NCI-H69 (cell line): ENCODE measurements at places on chromosomes 11 and 22.

GRCh38 chr11:35602979-35603378 lies 15.3 kb upstream of the FJX1 start:
- DNase-seq = no peak

- peak; percentile 27 for DNase-seq
These were observed 30.1 kb upstream of the TP53I11 start for GRCh38 chr11:44980533-44981427.

DNA sequence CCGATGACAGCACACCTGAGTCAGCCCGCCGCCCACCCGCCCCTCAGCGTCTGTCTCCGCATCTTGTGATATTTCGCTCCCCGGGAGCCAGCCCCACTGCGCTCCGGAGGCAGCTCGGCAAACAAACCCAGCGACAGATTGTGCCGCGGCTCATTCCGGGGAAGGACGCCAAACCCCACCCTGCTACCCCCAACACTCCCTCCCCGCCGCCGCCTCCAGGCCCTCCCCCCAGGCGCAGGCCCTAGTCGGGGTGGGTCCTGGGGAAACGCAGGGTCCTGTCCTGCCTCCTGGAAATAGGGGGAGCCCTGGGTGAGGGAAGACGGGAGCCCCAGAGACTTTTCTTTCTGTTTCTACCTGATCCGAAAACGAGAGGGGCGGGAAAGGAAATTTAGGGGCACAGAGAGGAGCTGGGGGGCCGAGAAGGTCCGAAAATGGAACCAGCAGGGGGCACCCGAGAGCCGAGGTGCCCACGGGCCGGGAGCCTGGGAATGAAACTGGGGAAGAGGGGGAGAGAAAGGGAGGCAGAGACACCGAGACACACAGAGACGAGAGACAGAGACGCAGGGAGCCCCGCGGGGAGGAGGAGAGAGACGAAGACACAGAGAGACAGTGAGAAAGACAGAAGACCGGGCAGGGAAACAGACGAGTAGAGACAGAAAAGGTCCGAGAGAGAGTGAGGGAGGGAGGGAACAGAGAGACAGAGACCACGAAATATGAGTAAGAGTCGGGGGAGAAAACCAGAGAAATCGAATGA lies 1.7 kb upstream of the RTN4RL2 start:
- DNase-seq = peak; percentile 93

GRCh38 chr11:6927030-6927617 lies 898 bp downstream of the ZNF215 start:
- peak; percentile 18 for DNase-seq

DNA sequence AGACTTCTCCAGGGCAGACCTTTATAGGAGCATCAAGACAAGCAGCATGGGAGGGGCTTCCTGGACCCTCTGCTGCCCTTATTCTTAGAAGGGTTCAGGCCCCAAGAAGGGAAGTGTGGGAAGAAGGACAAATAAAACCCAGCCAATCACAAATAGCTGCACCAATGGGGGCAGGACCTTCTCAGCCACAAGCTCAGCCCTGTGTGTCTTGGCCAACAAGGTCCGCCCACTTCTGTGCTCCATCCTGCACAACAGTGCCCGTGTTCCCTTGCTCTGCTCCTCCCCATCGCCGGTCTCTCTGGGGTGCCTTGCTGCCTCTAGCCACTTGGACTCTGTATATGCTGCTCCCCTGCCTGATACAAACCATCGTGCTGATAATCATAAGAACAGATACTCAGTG lies 86.1 kb downstream of the NAT10 start:
- DNase-seq = no peak

- no peak for DNase-seq
These were observed 1.1 kb downstream of the UPB1 start for GRCh38 chr22:24496234-24496633.

- no peak for DNase-seq
These were observed 31.8 kb downstream of the SLCO2B1 start for GRCh38 chr11:75182664-75183063.

DNA sequence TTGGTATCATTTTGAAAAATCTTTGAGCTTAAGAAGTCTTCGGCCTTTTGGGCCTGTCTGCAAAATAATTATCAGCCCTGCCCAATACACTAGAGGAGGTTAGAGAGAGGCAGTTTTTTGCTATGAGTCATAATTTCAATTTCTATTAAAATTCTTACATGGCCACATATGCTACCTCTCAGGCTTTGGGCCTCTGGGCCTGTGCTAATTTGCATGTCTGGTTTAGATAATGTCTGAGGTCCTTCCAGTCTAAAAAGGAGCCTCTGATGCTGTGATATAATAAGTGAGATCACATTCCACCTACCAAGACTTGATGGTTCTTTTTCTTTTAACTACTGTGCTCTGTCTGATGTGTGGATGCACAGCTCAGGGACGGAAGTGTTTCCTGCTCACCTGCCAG lies 70.8 kb downstream of the KCNJ1 start:
- no peak for DNase-seq

DNA sequence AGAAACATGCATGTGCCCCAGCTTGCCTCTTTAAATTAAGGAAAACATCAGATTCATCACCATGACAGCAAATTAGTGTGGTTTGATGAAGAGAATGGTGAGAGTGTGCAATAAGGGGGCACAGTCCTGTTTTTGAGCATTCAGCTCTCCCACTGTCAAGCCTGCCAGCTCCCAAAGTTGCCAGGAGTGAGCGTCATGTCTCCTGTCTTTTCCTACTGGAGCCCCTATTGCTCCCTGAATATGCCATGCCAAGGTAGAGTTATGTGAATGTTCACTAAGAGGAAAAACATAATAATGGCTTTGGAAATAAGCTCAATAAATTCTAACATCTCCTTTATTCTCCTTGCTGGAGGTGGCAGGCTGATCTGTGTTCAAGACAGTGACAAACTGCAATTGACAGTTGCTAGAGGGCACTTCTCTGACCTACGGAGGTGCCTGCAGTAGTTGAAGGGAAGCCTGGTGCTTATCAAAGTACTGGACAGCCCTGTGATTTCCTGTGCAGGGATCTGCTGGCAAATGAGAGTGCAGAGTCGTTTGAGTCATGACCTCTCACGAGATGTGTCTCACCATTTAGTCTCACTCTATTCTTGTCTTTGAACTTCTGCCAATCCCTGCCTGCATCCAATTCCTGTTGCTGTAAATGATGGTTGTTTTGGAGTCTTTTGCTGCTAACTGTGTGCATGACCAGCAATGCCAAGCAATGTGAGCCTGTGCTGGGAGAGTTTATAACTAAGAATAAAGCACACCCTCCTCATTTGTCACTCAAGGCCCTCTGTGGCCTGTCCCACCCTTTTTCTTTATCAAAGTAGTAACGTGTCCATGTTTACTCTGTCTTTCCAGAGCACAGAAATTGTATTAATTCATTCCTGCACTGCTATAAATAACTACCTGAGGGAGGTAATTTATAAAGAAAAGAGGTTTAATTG lies 34.8 kb downstream of the MRGPRX2 start:
- no peak for DNase-seq

GRCh38 chr11:8328231-8328794 lies 64.6 kb upstream of the LMO1 start:
- no peak for DNase-seq

- DNase-seq = no peak
These were observed 2.2 kb downstream of the HTR3A start for GRCh38 chr11:113977071-113977490.

GRCh38 chr11:64049509-64049908 lies 13.8 kb downstream of the FLRT1 start:
- no peak for DNase-seq

DNA sequence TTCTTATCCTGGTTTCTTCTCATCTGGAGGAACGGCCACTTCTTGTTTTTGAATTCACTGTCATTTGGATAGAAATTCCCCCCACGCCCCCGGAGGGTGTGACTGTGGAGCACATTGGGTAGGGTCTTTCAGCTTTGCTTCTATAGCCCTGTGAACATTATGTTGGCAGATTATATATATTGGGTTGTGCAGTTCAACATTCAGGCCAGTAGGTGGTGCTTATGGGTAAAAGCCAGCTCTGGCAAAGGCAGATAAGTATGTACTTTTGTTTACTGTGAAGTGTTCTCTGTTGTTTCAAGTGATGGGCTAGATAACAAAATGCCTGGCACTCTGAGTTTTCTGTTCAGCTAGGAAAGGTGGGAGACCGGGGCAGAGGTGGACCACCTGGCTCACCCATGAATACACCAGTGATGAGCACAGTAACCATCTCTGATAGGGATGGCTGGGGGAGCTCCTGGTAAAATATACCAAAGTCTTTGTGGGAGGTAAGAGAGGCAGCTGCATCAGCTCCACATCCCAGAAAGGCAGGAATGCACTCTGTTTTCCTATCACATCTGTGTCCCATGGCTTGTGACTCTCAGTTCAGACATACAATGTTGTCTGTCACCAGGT lies 1348.2 kb upstream of the RAG2 start:
- peak; percentile 54 for DNase-seq

GRCh38 chr11:25408146-25408545 lies 911.3 kb downstream of the LUZP2 start:
- no peak for DNase-seq

- DNase-seq = no peak
These were observed 40.6 kb downstream of the RELT start for GRCh38 chr11:73416786-73417185.

DNA sequence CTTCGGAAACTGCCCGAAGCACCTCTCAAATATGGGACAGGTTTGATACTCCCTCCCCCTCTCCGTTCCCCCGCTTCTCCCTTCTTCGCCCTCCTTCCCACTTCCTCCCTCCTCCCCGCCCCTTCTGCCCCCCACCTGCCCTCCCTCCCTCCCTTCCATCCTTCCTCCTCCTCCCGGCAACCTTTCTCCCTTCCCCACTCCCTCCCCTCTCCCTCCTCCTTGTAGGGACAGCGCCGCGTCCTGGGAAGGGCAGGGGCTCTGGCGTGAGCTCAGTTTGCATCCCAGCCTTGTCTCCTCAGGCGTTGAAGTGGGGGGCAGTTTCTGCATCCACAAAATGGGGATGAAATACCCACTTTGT lies 6.1 kb upstream of the NFAM1 start:
- peak; percentile 95 for DNase-seq

- no peak for DNase-seq
These were observed 102.8 kb downstream of the MPPED1 start for GRCh38 chr22:43514476-43515157.

- DNase-seq = peak; percentile 79
These were observed 27.8 kb upstream of the ZNRF3 start for GRCh38 chr22:28855355-28856094.

DNA sequence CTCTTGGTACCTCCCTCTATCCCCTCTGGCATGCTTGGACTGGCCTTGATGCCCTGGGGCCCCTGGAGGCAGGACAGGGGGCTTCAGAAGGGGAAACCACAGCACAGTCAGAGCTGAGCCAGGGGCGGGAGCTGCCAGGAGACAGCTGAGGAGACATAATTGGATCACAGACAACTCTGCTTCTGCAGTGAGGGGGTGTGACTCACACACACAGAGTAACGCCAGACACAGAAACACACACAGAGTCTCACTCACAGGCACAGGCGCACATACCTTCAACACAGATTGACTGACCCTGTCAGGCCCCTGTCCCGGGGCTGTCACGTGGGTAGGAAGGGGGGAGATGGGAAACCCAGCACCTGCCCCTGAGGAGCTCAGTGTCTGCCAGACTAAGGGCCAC lies 20.6 kb downstream of the STARD10 start:
- DNase-seq = peak; percentile 27

DNA sequence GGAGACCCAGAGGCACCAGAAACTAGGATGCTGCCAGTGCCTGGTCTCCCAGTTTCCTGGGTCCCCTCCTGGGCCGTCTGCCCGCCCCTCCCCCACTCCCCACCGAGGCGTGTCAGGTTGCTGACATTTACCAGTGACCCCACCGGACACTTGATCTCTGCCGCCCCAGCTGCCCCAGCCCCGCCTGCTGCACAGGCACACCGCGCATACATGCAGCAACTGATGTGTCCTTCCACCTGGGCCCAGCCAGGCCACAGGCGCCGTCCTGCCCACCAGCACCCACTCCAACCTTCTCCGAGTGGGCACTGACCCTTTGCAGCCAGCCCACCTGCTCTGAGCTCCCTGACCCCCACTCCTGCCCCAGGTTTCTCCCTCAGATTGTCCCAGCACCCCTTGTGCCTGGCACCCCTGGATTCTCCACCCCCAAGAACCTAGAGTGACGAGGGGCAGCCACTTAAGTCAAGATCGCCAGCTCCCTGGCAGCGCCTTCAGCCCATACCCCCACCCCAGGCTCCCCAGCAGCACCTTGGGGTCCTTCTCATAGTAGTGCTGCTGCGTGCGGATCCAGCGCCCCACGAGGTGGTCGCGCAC lies 548 bp downstream of the PYGM start:
- DNase-seq = no peak

- DNase-seq = no peak
These were observed 19.5 kb downstream of the CNTF start for GRCh38 chr11:58641803-58642581.

DNA sequence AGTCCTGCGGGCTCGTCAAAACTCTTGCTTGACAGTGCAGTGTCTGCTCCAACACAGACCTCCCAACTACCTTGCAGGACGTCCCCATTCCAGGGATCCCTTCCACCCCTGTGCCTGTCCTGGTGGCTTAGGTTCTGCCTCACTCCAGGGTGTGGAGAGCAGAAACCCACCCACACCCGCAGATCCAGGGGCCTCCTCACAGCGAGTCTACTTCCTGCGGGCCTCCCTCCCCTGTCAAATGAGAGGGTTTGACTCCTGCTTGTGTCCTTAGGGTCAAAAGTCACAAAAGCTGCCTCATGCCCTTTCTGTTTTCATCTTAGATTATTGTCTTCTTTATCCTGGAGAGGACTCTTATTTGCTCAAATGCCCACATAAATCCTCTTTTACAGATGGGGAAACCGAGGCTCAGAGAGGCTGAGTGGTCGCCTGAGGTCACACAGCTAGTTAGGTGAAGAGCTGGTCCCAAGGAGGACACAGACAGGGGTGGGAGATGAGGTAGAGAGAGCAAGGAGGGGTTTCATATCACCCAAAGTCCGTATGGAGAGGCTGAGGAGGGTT lies 81.1 kb upstream of the KCNQ1OT1 start:
- DNase-seq = no peak

GRCh38 chr11:124950601-124951330 lies 3.2 kb upstream of the CCDC15 start:
- no peak for DNase-seq

GRCh38 chr22:19133561-19133960 lies 2.5 kb downstream of the TSSK2 start:
- DNase-seq = no peak

DNA sequence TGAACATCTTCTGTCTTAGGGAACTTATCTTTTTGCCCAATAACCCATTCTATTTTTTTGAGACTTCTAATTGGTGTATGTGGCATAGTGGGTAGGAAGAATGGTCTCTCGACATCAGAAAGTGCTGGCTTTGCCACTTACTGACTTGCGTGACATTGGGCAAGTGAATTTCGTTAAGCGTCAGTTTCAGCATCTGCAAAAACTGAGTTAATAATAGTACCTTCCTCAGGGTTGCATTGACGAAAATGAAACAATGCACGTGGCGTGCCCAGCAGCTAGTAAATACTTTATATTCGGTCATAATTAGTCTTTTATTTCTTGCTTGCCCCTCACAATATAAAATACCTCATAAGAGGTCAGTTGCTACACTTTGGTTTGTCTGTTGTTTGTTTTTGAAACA lies 12.5 kb upstream of the GRIK4 start:
- DNase-seq = no peak

DNA sequence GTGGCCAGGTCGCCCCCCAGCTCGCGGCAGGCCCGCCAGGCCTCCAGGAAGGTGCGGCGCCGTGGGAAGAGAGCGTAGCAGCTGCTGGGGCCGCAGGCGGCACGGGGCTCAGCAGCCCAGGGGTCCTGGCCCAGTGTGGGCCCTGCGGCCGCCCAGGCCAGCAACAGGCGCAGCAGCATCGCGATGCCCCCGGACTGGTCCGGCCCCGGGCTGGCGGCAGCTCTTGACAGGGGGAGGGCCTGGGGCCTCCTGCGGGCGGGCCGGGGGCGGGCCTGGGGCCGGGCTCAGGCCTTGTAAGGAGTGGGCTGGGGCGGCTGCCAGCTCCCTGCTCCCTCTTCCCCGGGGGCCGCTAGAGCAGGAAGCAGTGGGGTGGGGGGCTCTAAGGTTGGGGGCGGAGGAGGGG lies at the start of gene CD248:
Gene CD248, minus strand, starts transcription at position 196 of the 403 bp plus-strand sequence. Its CDS starts 17 bp downstream, at position 179.
- DNase-seq = peak; percentile 79
